ENCODE measurements at places on chromosomes 7 and 10. TPM values are rescaled to one million over a fixed set of nuclear protein-coding genes. Genes with fewer than 3 reads are reported as not detected.

Gene TSPAN33
- total RNA-seq: 5.7 TPM

Gene UFSP1
- 5.0 TPM for total RNA-seq

Gene DYNC1I1
- total RNA-seq: 17.4 TPM

Gene INHBA
- 601 TPM for total RNA-seq

Gene CRYGN
- total RNA-seq: not detected

DNA sequence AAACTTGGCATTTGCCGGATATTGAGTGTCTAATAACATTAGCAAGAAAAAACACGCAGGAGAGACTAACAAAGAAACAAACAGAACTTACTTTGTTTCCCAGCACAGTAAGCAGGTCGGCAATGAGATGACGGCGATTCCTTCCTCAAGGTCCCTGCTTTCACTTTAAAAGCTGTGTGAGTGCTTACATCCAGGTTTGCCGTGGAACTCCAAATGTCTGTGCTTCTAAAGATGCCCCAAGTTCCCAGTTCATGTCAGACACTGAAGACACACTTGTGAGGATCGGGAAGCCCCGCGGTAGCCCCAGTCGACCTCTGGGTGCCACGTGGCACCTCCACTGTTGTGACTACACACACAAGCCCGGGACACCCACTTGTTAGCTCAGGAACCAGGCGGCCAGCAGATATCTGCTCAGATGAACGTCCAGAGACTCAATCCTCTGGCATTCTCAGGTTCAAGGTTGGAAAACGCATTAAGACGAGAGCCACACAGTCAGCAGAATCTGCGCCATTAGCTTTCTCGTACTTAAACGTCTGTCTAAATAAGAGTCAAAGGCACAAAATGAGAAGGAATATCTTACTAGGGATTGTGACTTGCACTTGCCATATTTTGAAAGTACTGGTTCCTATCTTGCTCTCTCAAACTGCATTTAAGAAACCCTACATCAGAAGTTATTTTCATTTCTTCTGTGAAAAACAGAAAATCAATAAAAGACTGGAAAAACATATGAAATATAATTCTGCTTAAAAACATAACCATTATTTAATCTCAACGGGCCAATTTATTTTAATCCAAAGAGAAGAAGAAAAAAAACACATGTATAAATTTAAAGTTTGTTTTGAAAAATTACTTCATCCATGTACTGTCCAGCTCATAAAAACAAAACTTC, 207.6 kb upstream of the KLF14 start:
- DNase-seq: no peak

Gene TAS2R41
- not detected for total RNA-seq

Gene SH2D4B
- not detected for total RNA-seq

DNA sequence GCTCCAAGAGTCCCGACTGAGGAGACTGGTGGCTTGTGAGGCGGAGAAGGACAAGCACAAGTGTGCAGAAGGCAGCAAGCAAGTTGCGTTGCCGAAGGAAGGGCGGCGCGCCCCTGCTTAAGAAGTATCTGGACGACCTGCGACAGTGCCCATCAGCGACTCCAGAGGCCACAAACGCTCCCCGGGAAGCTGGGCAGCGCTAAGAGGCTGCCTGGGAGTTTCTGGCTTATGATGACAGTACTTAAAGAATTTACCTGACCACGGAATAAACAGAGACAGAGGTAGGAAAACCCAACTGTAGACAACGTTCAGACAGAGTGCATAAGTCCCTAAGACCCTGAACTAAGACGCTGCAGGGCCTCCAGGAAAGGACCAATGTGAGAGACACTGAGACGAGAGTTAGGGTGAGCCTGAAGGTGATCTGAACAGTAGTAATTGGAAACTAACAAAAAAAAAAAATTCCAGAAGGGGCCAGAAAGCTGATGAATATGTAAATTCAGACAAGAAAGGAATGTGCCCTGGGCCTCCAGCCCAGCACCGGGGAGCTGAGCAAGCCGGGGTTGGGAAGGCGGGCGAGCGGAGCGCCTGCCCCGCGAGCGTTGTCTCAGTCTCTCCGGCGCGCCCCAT, 1.0 kb downstream of the OSBPL3 start:
- DNase-seq: no peak

- no peak for DNase-seq
Measured at GRCh38 chr7:156198277-156198676, 386.0 kb upstream of the SHH start.

Gene NRCAM
- 40.0 TPM for total RNA-seq

- DNase-seq: no peak
Measured at GRCh38 chr10:70176441-70176840, 6.1 kb upstream of the SAR1A start.

GRCh38 chr7:135801877-135802276, 53.3 kb upstream of the FAM180A start:
- no peak for DNase-seq

- no peak for DNase-seq
Measured at GRCh38 chr7:30069096-30069867, 41.1 kb downstream of the PLEKHA8 start.

Gene IGF2BP3
- 47.9 TPM for total RNA-seq

DNA sequence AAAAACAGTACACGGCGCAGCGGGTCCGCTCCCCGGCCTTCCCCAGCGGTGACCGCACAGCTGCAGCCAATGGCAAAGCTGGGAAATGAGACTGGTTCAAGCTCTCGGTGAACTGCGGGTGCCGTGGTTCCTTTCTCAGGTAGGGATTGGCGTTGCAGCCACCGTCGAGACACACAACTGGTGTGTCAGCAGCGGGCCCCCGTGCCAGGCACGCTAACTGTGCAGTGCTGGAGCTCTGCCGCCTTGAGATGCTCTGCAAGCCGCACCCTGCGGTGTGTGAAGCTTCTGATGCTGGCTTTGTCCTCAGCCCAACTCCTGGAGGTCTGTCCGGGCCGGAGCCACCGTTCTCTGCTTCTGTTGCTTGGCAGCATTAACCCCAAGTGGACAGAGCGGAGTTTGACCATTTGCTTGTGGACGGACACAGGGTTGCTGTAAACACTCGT, 20.6 kb upstream of the NKX6-2 start:
- peak; percentile 82 for DNase-seq

DNA sequence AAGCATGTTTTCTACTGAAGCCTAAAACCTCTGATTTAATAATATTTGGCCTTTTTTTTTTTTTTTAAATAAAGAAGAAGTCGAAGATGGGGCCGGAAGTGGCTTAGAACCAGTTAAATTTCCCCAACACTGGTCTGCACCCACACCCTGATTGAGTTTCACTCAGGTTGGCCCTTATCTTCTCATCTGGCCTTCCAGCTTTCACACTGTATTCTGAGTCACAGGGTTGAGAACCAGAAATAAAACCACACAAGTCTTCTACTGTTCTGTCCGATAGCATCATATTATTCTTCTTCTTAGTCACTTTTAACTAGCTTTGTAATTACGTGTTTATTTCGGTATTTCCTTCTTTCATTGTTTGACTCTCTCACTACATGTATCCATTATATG, 9.9 kb downstream of the ZNF365 start:
- DNase-seq: no peak

DNA sequence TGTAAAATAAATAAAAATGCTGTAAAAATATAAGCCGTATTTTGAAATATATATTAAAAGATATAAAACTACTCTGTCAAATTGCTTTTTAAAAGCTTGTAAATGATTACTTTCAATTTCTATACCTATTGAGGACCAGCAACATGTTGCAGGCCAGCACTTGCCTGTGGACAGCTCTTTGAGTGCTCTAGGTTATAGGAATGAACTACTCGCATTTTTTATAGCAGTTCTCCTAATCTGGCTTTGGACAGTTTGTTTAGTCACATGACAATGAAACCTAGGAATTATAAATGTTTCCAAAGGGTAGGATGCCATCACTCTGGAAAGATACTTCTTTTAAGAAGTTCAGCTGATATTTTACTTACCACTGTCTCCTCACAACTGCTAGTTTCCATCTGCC, 117.7 kb upstream of the PTPRZ1 start:
- no peak for DNase-seq

- DNase-seq: no peak
Measured at GRCh38 chr7:9608560-9608959, 1175.2 kb downstream of the NXPH1 start.

Gene HHEX
- 0.92 TPM for total RNA-seq

DNA sequence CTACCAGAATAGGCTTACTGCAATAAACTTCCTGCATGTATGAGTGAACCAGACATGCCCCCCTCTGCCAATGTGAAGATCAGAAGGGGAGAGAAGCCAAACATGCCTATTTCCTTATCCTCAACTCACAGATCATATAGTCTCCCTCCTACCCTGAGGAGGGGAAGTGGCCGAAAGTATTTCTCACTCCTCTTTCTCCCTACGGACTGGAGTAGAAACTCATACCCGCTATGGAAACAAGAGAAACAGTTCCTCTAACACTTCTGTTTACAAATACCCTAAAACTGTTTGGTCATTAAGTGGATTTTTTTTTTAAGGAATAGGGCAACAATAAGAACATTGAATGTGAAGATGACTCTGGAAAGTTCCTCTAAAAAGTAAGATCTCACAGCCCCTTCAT, 31.4 kb downstream of the CCNJ start:
- no peak for DNase-seq

Gene ZNF488
- 1.1 TPM for total RNA-seq

GRCh38 chr10:6607778-6608177, 27.7 kb upstream of the PRKCQ start:
- DNase-seq: no peak

Gene NUTM2B
- 0.37 TPM for total RNA-seq

DNA sequence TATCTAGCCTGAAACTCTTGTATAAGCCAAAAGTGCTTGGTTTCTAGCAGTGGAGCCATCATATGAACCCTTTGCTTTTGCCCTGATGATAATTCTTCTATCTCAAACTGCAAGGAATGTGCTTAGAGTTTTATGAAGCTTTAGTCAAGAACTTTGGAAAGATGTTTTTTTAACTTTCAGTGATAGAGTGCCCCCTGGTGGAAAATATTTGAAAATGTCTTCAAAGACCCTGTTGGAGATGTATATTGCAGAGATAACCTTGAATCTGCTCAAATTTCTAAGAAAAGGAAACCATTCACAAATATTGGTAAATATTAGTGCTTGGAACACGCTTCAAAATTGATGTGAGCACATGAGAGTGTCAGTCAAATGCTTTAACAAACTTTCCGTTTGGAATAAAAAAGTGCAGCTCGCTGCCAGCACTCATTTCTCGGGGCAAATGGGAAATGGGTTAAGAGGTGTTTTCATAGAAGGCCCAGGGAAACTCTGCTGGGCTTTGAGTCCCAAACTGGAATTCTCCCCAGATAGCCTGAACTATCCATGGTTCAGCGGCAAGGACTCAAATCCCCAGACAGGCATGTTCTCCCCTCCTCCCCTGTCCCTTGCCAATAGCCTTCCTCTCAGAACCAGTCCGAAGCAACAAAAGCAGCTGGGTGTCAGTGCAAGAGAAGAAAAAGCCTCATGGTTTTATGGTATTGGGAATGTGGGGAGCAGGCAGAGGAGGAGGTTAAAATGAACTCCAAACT, 129.3 kb downstream of the MYOF start:
- no peak for DNase-seq

DNA sequence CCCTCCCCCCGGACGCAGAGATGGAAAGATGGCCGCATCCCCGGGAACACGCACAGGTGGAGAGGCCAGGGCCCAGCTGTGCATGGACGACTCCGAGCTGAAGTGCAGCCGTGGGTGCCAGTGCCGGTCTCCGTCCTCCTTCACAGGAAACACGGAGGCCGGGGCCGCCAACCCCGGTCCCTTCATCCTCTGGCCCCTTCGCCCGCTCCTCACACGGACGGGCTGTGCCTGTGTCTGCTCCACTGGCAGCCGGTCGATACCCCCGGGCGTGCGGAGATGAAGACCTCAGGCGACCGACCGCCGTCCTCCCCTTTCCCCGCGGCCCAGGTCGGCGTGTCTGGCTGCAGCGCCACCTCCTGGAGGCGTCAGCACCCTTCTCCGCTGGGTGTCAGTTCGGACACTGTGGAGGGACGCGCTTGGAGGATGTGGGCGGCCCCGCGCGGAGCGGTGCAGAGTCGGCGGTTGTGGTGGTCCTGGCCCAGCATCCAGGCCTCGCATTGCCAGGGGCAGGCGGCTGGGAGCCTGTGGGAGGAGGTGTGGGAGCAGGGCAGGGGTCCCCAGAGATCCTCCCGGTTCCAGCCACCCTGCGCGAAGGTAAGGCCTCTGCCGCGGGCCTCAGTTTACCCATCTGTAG, 9.9 kb downstream of the ZNF511 start:
- peak; percentile 94 for DNase-seq

GRCh38 chr7:116777651-116778281, 84.6 kb upstream of the CAPZA2 start:
- no peak for DNase-seq

- no peak for DNase-seq
Measured at GRCh38 chr10:11504566-11505285, 106.7 kb downstream of the USP6NL start.

DNA sequence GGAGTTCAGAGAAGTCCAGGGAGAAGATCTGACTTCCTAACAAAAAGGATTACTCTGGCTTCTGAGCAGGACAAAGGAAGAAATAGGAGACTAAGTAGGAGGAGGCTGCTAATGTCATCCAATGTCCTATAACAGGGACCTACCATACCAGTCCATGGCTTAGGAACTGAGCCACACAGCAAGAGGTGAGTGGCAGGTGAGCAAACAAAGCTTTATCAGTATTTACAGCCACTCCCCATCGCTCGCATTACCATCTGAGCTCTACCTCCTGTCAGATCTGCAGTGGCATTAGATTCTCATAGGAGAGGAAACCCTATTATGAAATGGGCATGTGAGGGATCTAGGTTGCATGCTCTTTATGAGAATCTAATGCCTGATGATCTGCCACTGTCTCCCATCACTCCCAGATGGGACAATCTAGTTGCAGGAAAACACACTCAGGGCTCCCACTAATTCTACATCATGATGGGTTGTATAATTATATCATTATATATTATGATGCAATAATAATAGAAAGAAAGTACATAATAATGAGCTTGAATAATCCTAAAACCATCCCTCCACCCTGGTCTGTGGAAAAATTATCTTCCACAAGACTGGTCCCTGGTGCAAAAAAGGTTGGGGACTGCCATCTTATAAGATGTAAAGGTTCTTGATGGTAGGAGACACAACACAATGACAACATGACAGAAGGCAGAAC, 487.4 kb downstream of the PLXDC2 start:
- no peak for DNase-seq

Gene TMEM184A
- 0.22 TPM for total RNA-seq

Gene TFEC
- 0.17 TPM for total RNA-seq

Gene SPDYE1
- total RNA-seq: not detected

DNA sequence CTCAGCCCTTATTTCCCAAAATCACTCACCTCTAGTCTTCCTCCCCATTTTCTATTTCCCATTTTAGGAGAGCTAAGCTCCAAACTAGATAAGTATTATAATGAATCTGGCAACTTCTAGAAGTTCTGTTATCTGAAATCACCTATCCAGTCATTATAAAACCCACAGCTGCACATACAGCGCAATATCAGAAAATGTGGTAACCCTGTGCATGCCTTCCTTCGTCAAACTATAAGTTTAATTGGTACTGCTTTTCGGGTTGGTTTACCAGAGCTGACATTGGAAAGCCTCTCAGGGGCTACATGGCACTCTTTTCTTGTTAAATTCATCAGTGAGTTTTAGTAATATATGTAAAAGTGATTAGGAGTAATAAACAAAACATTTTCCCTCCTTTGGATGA, 1.6 kb downstream of the LAMB4 start:
- DNase-seq: no peak
